ENCODE measurements at places on chromosomes 7 and 10.

GRCh38 chr7:98638853-98639252, 21.8 kb downstream of the NPTX2 start:
- DNase-seq, result no peak

DNA sequence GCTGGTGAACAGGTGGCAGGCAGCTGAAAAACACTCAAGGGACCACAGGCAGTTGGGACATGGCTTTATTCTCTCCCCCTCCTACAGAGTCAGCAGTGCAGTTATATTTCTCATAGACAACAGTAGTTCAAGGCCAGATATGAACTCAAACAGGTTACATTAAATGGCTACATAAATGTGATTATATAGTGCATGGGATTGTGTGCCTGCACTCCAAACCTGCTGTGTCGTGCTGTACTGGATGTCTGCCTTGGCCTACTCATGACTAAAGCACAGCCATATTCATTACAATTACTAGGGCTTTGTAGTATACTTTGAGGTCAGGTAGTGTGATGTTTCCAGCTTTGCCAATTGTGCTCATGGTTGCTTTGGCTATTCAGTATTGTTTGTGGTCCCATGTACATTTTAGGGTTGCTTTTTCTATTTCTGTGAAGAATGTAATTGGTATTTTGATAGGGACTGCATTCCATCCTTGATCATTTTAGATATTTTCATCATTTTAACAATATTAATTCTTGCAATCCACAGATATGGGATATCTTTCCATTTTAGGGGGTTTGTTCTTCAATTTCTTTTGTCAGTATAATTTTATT, 393.6 kb downstream of the CNTNAP2 start:
- no peak for DNase-seq

- DNase-seq, result no peak
These were observed 224.1 kb downstream of the DNAJB6 start for GRCh38 chr7:157560710-157561522.

DNA sequence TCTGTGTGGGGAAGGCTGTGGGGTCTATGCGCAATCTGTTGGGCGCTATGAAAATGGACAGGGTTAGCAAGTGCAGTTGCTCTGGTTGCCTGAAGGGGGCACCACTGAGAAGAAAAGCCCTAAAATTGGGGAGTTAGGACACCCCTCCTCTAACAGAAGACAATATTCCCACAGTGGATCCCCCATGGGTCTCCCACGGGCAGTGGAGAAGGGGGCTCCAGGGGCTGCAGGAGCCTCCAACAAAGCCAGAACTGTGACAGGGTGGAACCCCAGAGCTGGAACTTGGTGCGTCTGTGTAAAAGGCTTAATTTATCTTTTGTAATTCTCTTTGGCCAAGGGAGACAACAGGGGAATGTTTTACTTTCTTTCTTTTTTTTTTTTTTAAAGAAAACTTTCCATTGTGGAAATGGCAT, 12.5 kb upstream of the COL13A1 start:
- no peak for DNase-seq

DNA sequence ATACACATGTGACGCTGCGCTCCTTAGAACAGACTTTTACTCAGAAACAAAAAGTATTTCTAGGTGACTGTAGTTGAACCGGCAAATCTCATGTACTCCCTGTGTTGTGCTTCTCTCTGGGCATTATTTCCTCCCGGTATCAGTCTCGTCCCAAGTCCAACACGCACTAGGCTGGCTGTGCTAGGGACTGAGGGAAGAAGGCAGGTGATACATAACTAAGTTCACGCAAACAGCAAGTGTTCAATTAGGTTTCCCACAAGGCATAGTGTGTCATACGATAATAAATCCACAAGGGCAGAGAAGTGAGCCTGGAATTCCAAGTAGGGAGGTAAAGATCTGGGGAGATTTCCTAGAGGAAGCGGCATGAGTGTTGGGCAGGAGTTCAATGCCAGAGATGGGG, 20.4 kb downstream of the FAM53B start:
- DNase-seq, result no peak

- no peak for DNase-seq
These were observed 7.3 kb downstream of the PITX3 start for GRCh38 chr10:102233997-102234396.

GRCh38 chr7:36521911-36522310, 132.2 kb downstream of the ANLN start:
- DNase-seq, result no peak

DNA sequence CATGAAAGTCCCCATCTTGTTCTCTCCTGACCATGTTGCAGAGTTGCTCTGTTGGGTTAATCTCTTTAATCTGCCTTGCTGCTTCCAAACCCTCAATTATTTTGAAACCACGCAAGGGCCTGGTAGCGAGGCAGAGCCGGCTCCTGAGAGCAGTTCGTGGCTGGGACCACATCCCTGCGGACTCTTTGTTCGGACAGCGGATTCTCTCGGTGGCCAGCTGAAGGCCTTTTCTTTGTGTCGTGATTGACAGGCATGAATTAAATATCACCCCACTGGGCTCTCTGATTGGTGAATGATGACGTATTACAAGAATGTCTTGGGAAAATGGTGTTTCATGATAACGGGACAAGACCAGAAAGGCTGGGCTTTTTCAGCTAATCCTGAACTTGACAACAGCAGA, 66.9 kb upstream of the ARHGAP21 start:
- no peak for DNase-seq

DNA sequence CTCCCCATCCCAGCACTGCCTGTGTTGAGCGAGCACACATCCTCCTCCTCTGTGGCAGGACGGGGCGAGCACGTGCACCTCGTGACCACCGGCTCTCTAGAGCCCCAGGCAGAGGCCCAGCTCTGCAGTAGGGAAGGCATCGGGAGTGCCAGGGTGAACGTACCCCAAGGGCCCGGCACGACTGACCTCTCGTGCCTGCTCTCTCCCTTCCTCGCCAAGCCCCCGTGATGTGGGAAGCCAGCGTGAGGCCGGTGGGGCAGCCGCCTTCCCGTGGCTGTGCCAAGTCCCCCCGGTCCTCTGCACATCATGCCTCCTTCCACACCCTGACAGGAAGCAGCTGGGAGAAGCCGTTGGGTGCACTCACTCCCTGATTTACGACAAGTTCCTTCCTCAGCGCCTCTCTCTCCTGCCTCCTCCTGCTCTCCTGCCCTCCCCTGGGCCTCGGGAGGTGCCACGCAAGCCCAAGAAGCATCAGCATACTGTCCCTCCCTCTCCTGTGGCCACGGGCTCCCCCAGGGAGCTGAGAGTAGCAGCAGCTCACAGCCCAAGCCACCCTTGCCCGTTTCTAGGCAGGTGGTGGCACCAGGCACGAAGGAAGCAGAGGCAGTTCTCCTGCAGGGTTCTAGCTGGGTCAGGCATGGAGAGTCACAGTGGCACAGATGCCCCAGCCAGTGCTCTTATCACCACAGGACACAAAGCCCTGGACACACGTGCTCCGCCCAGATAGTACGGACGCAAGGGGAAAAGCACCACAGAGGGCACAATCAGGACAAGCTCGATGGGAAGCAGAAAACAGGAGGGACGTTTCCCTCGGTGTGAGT, 47.0 kb downstream of the AMZ1 start:
- no peak for DNase-seq

GRCh38 chr10:130425169-130425568, 289.0 kb downstream of the GLRX3 start:
- no peak for DNase-seq
